Hippocampal formation (tissue), 2 donors: ENCODE measurements at places on chromosomes 16 and 17.

DNA sequence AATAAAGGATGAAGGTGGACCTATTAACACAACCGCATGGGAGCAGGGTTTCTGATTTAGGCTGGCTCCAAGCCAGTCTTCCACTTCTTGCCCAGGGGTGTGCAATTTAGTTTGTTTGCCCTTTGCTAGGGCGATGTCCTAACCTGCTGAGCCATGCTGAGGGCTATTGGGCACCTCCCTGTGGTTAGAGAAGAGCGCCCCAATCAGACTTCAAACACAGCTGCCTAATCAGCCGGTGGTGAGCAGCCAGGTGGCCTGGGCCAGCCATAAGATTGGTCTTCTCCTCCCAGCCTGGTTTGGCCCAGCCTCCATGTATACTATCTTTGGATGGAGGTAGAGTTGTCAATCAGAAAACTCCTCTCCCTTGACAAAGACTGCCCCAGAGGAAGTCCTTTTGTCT is 15.7 kb downstream of the TMEM94 start:
- DNase-seq, result no peak

DNA sequence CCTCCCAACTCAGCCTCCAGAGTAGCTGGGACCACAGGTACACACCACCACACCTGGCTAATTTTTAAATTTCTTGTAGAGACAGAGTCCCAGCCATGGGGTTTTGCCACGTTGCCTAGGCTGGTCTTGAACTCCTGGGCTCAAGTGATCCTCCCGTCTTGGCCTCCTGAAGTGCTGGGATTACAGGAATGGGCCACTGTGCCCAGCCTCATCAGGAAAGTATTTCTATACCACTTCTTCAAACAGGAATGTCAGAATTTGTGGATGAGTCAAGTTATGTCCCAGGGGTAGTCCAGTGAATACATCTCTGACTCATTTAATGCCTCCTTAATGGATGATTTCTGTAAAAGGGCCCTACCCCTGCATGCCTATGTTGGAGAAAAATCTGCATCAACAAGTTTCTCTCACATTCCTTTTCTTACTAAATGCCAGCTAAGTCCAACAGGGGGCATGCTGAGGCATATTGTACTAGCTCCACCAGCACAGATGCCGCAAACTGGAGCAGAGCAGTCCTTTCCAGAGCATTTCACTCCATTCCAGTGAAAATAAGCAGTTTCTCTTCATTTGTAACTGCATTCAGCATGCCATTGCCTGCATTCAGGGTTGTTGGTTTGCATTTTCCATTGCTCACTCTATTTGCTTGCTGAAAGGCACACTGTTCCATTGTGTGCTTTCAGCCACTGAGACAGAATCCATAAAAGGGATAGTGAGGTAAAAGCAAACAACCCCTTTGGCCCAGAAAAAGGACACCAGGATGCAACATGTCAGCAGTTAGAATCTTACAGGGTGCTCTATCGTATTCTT is 5.3 kb upstream of the CAVIN1 start:
- DNase-seq, result peak; percentile 68

DNA sequence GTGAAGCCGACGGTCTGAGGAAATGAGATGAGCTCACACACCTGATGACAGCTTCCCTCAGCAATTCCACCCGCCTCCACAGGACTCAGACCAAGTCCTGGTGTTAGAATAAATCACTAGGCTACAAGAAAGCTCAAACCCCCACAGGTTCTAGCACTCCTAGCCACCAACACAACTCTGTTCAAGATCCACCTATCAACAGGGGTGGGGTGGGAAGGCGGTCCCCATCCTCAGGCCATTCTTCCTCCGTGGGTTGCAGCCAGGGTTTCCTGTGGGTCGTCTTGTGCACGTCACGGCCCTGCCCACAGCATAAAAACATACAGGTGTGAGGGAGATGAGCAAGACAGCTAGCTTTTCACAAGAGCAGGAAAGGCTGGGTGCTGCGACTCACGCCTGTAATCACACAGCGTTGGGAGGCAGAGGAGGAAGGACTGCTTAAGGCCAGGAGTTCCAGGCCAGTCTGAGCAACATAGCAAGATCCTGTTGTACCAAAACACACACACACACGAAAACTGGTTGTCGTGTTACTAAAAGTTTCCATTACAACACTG is 81.1 kb downstream of the ANKRD11 start:
- no peak for DNase-seq

GRCh38 chr17:73337330-73337710 is 25.5 kb upstream of the CDC42EP4 start:
- DNase-seq, result no peak

DNA sequence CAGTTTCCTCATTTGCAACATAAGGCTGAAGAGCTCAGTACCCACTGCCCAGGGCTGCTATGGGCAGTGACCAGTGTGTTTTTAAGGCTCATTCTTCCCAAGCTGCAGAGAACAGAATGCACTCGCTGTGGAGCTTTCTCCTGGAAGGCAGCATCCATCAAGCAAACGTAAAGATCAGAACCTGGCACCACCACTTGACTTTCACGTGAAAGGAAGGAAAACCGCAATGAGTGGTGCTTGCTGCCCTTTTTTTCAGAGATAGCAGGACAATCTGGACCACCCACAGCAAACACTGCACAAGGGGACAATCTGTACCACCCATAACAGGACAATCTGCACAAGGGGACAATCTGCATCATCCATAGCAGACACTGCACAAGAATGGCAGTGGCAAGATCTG is 11.2 kb downstream of the CSNK1D start:
- no peak for DNase-seq

DNA sequence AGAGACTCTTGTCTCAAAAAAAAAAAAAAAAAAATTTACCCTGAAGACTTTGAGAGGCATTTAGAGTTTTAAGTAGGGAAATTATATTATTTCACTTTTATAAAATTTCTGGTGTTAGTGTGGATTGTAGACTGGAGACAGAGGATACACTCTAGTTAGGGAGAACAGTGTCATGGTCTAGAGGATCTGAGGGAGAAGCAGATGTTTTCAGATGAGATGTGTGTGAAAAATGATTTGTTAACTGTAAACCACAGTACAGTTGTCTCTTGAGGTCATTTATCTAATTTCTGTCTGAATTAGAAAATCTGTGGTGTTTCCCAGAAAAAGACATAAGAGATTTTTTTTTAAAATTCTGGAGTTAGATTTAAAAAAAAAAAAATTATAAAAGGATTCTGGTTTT is 54.8 kb downstream of the NUP88 start:
- no peak for DNase-seq

GRCh38 chr17:29616300-29617048 is 6.2 kb downstream of the CORO6 start:
- no peak for DNase-seq

- DNase-seq, result peak; percentile 60
Observed at GRCh38 chr16:84277244-84277823, 17.3 kb upstream of the WFDC1 start.

DNA sequence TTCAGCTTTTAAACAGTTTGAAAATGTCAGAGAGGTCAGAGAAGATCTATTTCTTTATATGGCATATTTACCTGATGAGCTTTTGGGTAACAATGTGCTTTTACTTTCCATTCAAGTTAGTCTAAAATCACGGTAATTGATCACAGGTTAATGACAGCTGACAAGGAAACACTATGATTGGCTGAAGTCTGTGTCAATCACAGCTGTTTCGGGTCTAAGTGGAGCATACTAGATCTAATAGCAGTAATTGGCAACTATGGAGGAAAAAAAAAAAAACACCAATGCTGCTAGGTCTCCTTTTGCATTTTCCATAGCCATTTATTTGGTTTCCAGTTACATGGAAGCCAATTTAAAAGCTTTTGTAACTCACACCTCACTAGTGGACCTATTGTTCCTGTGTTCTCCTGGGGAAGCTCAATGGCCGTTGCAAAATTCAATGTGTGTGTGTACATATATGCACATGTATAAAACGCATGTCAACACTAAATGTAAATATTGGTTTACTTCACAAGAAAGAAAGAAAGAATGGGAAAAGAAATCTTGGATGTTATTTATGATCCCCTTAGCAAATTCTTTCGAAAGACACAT is 568.3 kb upstream of the ZFHX3 start:
- DNase-seq, result no peak

DNA sequence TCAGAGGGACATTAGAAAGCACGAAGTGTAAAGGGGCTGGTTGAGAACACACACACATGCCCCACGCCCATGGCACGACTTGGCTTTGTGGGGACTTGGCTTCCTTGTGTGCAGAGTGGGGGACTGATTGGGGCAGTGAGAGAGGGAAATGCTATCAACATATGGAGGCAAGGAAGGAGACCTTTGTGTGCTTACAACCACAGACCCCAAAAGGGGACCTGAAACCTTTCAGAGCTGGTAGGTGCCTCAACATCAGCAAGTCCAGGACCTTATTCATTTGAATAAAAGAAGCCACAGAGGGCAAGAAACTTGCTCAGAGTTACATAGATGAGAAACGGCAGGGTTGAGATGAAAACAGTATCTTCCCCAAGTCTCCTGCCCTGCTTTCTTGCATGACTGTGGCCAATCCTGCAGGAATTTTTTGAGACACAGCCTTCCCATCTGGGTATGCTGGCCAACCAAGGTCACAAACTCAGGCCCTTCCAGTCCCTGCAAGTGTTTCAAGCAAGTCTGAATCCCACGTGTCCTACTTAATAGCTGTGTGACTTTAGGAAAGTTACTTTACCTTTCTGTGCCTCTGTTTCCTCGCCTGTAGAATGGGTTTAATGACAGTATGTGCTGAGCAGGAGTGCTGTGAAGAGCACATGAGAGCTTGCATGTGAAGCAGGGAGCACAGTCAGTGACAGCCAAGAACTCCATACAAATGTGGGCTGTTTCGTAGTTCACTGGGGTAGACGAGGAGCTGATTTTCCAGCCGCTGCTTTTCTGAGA is 26.2 kb downstream of the C16orf78 start:
- no peak for DNase-seq

GRCh38 chr16:27717726-27718125 is 167.8 kb downstream of the KATNIP start:
- no peak for DNase-seq

- no peak for DNase-seq
Observed at GRCh38 chr16:63922560-63922959, 1199.3 kb downstream of the CDH11 start.

DNA sequence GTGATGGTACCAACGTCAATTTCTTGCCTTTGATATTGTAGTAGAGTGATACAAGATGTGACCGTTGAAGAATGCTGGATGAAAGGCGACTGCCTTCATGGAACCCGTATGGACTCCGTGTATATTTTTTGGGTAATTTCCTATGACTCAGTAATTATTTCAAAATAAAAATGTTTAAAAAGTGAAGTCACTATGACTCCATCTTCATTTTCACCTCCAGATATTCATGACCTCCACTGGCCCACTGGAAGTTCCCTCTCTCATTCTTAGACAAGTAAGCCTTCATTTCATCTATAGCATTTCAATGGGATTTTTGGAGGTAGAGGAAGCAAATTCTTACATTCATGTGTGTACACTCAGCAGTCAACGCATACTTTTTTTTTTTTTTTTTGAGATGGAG is 111.8 kb upstream of the NUDT7 start:
- no peak for DNase-seq

DNA sequence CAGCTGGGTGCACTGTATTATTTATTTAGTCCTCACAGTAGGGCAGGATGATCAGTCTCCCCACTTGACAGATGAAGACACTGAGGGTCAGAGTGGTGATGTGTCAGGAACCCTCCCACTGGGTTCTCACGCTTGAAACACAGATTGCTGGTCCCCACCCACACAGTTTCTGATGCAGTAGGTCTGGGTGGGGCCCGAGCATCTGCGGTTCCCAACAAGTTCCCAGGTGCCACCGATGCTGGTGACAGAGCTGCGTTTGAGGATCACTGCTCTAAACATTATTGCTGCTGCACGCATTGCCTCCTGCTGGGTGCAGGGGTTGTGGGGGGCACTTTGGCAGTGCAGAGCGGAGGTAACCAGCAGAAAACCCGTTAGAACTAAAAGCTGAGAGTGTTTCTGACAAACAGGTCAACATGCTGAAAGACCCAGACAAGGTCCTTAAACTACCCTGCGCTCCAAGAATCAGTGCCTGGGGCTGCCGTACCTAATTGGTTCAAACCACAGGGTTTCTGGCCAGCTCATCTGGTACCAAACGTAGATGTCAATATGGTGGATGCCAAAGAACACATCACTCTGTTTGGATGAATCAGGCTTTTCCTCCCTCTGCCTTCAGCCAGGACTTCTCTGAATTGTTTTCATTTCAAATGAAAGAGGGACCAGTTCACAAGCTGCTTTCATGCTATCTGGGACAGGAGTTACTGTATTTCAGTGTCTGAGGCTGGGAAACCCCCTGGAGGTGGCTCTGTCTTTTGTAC is 76.0 kb downstream of the ABCC1 start:
- no peak for DNase-seq

DNA sequence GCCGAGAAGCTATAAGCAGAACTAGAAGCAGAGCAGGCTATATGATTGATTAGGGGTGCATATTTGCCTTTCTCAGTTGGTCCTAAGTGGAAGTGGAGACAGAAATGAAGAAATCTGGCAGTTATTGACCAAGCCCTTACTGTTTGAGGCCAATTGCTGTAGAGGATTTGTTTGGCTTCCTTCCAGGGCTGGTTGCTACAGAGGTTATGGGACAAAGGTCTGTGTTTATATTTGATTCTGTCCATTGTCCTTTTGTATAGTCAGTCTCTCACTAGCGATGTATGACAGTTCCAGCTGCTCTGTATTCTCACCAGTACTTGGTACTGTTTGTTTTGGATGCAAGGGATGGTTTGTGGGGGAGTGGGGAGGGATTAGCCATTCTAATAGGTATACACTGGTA is 7.3 kb upstream of the ALOX15 start:
- no peak for DNase-seq

DNA sequence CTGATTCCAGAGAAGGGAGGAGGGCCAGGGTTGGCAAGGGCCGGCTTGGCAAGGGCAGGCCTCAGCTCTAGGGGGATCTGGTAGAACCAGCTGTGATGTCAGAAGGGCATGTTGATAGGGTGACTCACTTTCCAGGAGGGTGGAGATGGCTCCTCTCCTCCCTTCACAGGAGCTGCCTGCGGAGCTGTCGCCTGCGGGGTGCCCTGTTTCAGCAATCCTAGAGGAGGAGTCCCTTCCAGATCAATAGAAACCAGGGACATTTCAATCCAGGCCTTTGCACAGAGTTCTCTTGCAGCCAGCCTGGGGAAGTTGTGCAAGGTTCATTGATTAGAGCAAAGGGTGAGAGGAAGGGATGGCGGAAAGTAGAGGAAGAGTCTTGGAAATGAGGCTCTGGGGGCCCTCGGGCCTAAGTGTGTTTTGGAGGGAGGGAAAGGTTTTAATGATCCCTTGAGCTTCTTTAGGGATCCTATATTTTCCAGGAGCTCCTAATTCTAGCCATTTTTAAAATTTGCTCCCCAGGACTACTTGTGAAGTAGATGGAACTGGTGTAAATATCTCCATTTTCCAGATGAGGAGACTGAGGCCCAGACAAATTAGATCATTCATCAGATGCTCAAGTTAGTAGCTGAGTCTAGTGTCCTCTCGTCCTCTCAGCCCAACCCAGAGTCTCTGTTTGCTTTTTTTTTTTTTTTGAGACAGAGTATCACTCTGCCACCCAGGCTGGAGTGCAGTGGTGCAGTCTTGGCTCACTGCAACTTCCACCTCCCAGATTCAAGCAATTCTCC is 24.8 kb upstream of the CSNK2A2 start:
- no peak for DNase-seq

DNA sequence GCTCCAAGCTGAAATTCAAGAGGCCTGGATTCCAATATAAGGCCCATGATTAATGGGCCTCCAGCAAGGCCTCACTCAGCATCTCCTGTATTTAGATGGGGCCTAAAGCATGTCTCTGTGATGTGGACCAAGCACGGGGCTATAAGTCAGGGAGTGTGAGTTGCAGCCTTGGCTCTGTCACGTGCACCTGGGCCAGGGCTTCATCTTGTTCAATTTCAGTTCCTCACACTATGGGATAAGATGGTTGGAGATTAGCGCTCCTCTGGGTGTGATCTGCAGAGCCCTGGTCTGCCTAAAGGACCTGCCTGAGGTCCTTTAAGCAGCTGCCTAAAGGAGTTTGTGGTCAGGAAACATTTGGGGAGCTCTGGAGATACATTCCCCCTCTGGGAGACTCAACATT is 25.2 kb downstream of the KLHL36 start:
- DNase-seq, result no peak
